CD4-positive, alpha-beta T cell treated with Interleukin-17A for 1 hour (primary cell): ENCODE measurements at places on chromosomes 13 and 19.

GRCh38 chr13:52127783-52128702 lies 830 bp downstream of the NEK5 start:
- peak; percentile 74 for DNase-seq

- DNase-seq: peak; percentile 91
Observed at GRCh38 chr13:76991432-76991795, 467 bp upstream of the CLN5 start.

DNA sequence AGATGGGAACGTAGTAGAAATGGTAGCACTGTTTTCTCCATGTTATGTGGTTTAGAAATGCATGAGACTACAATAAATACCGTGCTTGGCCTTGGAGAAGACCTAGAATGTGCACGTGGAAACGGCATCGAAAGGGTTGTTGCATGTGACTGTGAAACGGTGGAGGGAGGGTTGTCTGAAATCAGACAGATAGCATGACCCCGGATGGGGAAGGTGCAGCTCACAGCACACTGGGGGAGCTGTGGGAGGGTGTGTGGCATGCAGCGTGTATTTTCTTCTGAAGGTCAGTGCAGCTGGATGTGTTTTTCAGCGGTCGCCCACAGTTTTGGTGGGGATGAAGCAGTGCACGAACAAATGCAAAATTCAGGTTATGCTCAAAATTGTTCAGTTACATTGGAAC lies 63.4 kb downstream of the CELF5 start:
- no peak for DNase-seq

GRCh38 chr19:55578031-55578760 lies 2.5 kb downstream of the ZNF579 start:
- no peak for DNase-seq

DNA sequence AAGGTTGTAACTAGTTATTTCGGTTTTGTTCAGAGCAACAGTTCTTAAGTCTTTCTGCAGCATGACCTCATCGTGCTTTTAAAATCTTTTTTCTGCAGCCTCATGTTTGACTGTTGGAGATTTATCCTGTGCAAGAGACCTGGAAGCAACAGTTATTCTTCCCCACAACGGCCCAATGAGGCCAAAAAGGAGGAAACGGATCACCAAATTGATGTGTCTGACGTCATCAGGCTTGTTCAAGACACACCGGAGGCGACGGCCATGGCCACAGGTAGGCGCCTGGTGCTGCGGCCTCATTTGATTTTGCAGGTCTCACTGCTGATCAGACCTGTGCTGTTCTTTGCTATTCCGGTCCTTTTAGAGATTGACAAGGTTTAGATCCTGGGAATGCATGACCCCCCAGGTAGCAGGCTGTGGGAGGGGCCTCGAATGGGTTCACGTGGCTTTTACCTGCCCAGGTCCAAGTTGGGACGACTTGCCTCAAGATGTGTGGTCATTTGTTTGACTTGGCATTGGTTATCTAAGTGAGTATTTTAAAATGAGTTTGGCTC lies 66.8 kb upstream of the MCF2L start:
- no peak for DNase-seq

DNA sequence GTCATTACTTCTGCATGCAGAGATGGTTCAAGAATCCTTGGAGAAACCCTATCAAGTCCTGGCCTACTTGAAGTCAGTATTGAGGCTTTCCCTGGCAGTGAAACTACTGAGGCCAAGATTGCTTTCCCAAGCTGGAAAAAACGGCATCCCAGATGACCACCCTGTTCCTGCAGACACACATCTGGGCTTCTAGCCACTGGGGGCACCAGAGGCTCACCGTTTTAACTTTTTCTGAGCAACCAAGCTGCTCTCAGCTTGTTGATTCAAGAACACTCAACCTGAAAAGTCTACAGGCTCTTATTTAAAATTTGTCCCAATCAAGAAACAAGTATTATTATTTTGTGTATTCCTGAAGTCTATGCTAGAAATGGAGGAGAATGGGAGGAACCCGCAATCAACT lies 66.6 kb downstream of the SPRYD7 start:
- no peak for DNase-seq

DNA sequence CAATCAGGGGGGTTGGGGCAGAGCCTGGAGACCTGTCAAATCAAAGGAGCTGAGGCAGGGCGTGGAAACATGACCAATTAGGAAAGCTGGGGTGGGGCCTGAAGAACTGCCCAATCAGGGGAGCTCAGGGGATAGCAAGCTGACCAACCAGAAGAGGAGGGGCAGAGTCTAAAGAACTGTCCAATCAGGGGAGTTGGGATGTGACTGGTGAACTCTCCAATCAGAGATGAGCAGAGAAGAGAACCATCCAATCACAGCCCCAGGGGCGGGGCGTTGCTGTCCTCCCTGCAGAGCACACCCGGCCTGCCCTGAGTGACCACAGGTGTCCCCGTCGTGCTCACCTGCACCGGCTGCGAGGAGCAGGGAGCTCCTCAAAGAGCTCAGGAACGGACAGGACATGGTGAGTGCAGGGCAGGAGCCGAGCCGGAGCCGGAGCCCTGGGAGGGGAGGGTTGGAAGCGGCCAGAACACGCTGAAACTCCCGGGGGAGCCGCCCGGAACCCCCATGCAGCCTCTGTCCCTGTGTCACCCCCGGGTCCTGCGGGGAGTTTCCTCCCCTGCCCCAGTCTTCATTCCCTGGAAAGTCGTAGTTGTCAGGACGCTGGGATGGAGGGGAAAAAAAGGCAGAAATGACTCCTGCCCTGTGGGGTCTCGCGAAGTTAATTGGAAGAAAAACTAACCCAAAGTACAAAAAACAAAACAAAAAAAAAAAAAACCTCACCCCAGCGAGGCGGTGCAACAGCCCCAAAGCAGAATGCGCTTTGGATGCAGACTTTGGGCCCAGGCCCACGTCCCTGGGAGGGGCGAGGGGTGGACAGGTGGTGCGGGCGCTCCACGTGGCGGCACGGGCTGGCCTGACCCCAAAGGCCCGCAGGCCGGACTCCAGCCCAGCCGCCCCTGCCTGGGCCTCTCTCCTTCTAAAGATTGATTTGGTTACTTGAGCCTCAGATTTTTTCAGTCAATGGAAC lies at the start of gene ZNF556:
Gene ZNF556 (plus strand): TSS at position 311 of the 967 bp plus-strand sequence. CDS start 87 bp downstream, at position 398.
- no peak for DNase-seq

DNA sequence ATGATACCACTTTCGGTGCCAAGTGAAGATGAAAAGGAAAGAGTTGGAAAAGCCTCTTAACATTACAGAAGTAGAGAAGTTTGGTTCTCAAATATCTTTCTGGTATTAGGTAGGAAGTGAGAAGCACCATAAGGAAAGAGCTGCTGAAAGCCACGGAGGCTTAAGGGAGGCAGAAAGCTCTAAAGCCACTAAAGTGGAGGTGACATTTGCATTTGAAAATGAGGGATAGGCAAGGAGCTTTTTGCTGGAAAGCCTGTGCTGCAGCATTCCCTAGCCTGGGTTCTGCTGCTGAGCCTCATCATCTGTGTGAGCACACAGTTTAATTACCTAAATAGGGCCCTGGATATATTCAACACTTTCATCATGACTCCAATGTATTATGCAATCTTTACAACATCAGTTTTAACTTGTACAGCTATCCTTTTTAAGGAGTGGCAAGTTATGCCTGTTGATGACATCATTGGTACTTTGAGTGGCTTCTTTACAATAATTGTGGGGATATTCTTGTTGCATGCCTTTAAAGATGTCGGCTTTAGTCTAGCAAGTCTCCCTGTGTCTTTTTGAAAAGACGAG lies 315.4 kb downstream of the RBM26 start:
- no peak for DNase-seq

DNA sequence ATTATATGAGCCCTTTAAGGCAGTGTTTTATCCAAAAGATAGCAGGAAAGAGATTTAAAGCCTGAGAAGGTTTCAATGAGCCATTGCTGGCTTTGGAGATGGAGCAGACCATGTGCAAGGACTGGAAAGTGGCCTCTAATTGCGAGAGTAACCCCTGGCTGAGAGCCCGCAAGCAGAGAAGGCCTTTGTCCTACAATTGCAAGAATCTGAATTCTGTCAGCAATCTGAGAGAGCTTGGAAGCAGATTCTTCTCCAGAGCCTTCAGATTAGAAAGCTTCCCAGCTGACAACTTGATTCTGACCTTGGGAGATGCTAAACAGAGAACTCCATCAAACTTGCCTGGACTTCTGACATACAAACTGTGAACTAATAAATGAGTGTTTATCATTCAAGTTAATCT lies 528.7 kb upstream of the KLF12 start:
- DNase-seq: no peak
